Body of pancreas (tissue), 4 donors: ENCODE measurements at places on chromosomes 16 and 17.
A peak's percentile ranks its signal among the peaks of the same experiment; 100 is the strongest.

DNA sequence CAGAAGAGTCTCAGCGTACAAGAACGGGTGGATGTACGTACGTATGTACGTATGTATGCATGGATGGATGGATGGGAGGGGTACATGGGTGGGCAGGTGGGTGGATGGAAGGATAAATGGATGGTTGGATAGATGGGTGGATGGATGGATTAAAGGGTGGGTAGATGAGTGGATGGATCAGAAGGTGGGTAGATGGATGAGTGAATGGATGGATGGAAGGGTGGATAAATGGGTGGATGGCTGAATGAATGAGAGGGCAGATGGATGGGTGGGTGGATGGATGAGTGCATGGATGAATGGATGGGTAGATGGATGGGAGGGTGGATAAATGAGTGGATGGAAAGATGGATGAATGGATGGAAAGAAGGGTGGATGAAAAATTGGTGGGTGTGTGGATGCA is 45.6 kb downstream of the ENGASE start:
- no peak for DNase-seq

DNA sequence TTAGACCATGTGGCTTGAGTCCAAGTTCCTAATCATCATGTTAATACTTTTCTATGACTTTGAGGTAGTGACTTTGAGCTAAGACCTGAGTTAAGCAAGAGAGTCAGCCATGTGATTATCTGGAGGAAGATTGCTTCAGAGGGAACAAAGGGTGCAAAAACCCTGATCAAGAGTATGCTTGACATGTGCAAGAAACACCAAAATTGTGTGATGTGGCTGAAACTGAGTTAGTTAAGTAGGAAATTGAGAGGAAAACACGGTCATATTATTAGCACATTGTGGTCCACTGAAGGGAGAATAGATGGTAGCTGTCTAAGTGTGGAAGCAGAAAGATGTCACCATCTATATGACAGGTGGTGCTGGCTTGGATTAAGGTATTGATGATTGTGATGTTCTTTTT is 130.4 kb upstream of the MON1B start:
- DNase-seq = no peak

DNA sequence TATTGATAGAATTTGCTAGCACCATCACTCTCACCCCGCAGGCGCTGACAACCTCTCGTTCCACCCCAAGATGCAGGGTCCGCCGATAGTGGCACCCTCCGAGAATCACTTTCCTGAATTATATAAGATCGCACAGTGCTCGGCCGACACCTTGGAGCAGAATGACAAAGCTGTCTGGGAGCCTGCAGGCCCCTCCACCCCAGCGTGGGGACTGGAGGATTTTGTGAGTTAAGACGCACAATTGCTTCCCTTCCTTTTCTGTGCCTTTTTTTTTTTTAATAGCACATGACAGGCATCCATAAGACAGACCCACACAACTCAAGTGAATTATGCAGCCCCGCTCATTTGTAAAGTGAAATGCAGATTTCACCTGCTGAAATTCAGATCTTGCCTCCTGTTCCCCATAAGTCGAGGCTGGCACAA is 155.3 kb downstream of the C16orf78 start:
- DNase-seq = no peak

DNA sequence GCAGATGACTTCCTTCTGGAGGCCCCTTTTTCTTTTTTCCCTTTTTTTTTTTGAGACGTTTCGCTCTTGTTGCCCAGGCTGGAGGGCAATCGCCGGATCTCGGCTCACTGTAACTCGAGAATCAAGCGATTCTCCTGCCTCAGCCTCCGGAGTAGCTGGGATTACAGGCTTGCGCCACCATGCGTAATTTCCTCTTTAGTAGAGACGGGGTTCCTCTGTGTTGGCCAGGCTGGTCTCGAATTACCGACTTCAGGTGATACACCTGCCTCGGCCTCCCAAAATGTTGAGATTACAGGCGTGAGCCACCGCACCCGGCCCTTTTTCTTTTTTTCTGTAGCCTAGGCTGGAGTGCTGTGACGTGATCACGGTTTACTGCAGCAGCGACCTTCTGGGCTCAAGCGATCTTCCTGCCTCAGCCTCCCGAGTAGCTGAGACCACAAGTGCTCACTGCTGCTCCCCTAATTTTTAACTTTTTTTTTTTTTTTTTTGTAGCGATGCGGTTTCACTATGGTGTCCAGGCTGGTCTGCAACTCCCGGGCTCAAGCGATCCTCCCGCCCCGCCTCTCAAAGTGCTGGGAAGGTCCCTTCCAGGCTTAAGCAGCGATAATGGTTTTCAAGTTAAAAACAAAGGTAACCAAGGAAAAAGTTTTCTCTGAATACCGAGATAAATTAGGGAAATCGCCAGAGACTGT is 956 bp upstream of the IST1 start:
- DNase-seq = peak; percentile 42

DNA sequence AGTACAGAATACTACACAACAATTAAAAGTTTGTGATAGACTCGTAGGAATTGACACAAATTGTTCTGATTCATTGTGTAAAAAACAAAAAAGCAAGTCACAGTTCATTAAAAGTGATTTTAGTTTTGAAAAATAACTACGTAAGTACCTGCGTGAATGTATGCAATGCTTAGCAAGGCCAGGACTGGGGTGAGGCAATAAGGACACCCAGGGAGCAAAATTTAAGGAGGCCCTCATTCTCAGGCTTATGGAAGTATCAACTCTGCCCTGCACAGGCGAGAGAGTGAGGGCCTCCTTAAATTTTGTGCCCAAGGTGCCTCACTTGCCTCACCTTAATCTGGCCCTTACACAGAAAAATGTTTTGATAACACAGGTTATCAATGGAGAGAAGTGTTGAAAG is 31.4 kb downstream of the NOG start:
- DNase-seq = no peak

GRCh38 chr17:68141050-68141449 is 105.5 kb downstream of the KPNA2 start:
- DNase-seq = no peak

DNA sequence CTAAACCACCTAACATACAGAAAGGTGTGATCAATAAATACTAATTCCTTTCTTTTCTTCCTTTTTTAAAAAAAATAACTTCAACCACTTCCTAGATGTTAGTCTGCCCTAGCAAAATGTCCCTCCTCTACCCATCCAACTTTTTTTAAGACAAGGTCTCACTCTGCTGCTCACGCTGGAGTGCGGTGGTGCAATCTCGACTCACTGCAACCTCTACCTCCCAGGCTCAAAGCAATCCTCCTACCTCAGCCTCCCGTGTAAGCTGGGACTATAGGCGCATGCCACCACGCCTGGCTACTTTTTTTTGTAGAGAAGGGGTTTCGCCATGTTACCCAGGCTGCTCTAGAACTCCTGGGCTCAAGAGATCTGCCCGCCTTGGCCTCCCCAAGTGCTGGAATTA is 33.1 kb downstream of the KANSL1 start:
- no peak for DNase-seq

GRCh38 chr16:1825381-1825863 is 1.2 kb downstream of the HAGH start:
- peak; percentile 79 for DNase-seq

GRCh38 chr17:22463110-22463850 is 771.0 kb downstream of the KCNJ18 start:
- DNase-seq = no peak
